ENCODE measurements at places on chromosomes 5 and 9.

GRCh38 chr9:75975071-75975470 is 84.6 kb downstream of the PCSK5 start:
- DNase-seq = no peak

GRCh38 chr9:101387871-101388506 is 3.2 kb upstream of the BAAT start:
- peak; percentile 86 for DNase-seq

GRCh38 chr9:91422758-91423711 is 597 bp downstream of the NFIL3 start:
- peak; percentile 28 for DNase-seq

GRCh38 chr5:148645527-148645926 is 8.8 kb downstream of the HTR4 start:
- no peak for DNase-seq

DNA sequence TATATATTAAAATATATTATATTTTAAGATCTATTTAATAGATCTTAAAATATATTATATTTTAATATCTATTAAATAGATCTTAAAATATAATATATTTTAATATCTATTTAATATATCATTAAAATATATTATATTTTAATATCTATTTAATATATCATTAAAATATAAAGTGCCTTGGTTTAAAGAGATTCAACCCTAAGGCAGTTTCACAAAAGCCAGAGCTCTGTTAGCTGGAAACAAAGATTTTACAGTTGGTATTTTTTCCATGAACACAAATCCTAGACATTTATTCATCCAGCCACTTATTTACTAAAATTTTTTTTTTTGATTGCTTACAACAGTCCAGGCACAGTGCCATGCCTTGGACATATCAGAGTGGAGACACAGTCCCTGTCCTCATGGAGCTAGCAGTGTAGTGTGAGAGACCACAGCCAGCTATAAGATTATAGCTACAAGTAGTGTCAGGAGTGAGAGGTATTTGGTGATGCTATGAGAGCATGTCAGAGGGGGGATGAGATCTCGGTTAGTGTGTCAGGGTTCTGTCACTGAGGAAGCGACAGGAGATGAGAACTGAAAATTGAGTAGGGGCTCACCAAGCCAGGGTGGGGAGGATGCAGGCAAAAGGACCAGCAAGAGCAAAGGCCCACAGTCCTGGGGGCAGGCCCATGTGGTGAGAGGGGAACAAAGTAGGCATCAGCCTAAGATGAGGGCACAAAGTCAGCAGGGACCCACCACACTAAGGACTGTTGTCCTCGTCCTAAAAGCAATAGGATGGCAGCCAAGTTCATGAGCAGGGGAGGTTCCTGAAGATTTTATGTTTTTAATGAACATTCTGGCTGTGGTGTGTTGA is 74.5 kb downstream of the FBXO38 start:
- DNase-seq = no peak

DNA sequence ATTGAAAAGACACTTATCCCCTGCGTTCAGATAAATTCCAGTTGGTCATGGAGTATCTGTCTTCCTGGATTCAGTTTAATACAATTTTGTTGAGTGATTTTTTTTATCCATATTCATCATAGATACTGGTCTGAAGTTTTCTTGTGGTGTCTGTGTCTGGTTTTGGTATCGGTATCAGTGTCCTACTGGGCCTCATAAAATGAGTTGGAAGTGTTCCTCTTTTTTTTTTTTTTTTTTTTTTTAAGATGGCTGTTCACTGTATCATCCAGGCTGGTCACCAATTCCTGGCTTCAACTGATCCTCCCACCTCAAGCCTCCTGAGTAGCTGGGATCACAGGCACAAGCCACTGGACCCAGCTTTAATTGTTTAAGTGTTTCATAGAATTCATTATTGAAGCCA is 2.9 kb upstream of the CAMSAP1 start:
- DNase-seq = no peak

GRCh38 chr5:100709771-100710170 is 174.6 kb downstream of the FAM174A start:
- no peak for DNase-seq

- no peak for DNase-seq
These were observed 228.9 kb downstream of the KIAA0825 start for GRCh38 chr5:94389515-94389899.

- no peak for DNase-seq
These were observed 39.4 kb downstream of the SMIM23 start for GRCh38 chr5:171825051-171825450.

- no peak for DNase-seq
These were observed 633.0 kb upstream of the C9orf72 start for GRCh38 chr9:28206280-28206679.

DNA sequence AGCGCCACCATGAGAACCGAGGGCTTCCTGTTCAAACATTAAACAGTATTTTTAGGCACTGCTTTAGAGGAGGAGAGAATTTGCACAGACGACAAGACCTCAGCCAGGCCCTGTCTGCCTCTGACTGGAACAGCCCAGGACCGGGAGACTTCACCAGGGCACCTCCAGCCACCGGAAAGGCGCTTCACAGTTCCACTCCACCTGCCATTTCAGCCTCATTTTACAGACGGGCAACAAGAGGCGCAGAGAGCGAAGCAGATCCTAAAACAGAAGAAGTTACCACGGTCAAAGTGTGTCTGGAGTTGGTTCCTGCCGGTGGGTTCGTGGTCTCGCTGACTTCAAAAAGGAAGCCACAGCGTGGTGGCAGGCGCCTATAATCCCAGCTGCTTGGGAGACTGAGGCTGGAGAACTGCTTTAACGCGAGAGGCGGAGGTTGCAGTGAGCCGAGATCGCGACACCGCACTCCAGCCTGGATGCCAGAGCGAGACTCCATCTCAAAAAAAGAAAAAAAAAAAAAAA is 28.4 kb downstream of the COL23A1 start:
- no peak for DNase-seq

DNA sequence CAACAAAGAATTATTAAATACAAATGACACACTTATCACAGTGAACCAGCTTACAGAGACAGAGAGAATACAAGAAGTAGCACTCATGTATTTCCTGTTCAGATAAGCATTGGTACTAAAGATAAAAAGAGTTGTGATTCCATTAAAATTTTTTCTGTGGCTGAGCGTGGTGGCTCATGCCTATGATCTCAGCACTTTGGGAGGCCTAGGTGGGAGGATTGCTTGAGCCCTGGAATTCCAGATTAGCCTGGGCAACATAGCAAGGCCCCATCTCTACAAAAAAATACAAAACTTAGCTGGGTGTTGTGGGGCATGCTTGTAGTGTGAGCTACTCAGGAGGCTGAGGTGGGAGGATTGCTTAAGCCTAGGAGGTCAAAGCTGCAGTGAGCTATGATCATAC is 32.9 kb downstream of the FCHO2 start:
- no peak for DNase-seq

- no peak for DNase-seq
These were observed 84.9 kb downstream of the TRPM3 start for GRCh38 chr9:71036501-71036900.

GRCh38 chr5:150214289-150214688 is 24.4 kb downstream of the SLC6A7 start:
- DNase-seq = no peak

- DNase-seq = no peak
These were observed 38.0 kb downstream of the KIF24 start for GRCh38 chr9:34291023-34291422.

DNA sequence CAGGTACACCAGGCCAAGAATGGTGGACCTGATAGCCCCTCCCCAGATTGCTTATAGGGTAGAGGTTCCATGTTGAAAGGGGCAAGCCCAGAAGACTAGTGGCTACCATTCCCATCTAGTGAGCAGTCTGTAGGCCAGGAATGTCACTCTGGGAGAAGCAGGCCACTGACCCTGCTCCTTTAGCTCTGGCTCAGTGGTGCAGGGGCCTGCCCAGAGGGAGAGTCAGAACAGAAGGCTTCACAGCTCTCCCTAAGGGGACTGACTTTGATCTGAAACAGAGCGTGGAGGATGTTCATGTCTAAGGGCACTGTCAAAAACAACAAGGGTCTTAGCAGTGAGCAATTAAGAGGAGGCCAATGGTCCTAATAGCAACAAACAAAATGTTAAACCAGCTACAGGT is 81.7 kb downstream of the ZNF354C start:
- no peak for DNase-seq

DNA sequence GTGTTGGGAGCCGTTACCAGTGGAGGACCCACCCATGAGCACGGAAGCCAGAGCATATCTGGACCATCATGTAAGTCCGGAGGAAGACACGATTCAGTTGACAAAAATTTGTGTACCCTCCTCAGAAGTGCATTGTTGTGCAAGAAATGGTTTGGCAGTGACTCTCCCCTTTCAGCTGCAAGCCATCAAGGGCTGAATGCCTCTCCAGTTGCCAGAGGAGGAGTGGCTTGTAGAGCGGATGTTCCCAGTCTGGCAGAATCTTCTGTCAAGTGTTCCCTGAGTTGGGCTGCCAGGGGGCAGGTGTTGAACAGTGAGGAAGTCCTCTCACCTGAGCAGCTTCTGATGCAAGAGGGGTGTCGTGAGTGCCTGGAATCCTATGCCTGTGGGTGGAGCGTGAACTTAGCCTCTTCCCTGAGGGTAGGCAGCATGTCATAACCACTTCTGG is 27.6 kb upstream of the CDKN2AIPNL start:
- DNase-seq = no peak

DNA sequence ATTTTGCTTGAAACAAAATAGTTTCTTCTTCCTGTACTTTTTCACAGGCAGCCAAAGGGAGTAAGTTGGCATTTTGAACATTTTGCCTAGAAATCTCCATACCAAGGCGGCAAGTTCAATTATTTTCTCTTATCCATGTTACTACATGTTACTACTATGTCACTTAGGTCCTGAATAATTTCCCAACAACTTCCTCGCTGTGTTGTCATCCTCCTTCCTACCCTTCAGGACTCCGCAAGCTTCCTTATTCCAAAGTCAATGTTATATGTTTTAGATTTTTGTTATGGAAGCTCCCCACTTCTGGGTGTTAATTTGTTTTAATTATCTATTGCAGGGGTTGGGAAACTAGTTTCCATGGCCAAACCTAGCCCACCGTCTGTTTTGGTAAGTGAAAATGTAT is 9.9 kb upstream of the B4GALT1 start:
- DNase-seq = no peak
